ENCODE measurements at places on chromosomes 5 and 9.

GRCh38 chr5:116084287-116084691 is 536 bp upstream of the COMMD10 start:
- DNase-seq = no peak

- DNase-seq = no peak
Observed at GRCh38 chr5:111685969-111686368, 71.0 kb downstream of the NREP start.

DNA sequence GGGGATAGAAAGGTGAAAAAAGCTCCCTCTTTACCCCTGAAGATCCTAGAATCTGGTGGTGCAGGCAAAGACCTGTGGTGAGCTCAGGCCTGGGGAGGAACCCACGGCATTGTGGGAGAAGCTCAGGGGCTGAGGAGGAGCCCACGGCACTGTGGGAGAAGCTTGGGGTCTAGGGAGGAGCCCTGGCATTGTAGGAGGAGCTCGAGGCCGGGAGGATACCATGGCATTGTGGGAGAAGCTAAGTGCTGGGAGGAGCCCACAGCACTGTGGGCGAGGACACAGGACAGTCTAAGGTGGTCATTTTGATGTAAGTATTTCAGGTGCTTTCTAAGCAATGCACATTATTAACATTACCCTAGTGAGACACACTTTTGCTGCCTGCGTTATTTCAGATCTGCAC is 179.7 kb downstream of the HSD17B3 start:
- DNase-seq = no peak

GRCh38 chr5:74028406-74028805 is 402.4 kb downstream of the ARHGEF28 start:
- DNase-seq = no peak

DNA sequence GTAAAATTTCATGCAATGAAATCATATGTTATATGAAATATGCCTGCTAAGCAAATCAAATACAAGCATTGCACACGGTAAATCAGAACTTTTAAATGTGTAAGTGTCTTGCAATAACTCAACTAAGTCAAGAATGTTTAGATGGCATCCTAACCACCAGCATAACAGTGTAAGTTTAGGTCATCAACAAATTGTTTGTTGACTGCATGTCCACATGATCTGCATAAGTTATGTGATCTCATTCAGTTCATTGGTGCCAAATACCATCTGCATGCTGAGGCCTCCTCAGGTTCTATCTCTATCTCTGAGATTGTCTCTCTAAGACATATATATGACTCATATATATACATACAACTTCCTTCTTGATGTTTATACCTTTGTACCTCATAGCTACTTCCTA is 159.6 kb upstream of the STK32A start:
- no peak for DNase-seq

DNA sequence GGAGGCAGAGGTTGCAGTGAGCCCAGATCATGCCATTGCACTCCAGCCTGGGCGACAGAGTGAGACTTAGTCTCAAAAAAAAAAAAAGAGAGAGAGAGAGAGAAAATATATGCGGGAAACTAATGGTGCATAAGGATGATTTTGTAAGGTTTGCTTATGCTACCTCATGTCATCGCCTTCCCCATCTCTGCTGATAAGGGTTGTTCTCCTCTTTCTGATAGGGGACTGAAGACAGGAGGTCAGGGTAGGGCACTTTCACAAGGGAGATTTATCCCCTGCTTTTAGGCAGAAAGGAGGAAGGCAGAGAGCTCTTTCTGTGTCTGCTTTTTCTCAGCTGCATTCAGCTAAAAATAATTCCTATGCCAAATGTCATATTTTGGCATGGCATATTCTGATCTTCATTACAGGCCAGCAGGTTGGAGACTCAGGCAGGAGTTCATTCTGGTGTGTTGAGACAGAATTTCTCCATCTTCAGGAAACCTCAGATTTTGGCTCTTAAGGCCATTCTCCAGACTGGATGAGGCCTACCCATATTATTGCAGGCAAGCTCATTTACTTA is 220.2 kb downstream of the AUH start:
- DNase-seq = no peak

- no peak for DNase-seq
Observed at GRCh38 chr9:35446012-35446411, 43.9 kb upstream of the RUSC2 start.

DNA sequence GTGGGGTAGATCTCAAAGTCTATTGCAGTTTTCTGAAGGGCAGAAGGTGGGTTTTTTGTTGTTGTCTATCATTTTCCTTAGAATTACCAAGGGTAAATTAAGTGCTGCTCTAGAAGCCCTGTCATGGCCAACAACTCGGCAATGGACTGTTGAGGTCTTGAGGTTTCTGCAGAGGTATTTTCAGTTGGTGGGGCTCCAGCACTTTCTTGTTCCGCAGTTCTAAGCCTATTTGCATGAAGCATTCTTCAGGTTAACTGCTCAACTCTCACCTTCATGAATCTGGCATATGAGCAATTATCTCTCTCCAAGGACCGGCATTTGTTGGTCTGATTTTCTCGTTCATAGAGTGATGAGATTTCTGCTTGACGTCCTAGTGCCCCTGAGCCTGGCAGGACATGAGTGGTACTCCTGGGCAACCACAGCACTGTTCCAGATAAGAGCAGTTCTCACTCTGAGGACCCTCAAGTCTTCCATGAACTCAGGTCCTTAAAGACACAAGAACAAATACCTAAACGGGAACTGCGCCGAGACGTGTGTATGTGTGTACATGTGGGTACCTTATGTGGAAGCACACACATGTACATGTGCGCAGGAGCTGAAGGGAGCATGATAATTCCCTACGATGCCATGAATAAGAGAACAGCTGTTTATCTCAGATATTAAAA is 544.5 kb downstream of the CSNK1G3 start:
- DNase-seq = no peak

- no peak for DNase-seq
Observed at GRCh38 chr5:33362915-33363314, 77.8 kb upstream of the TARS1 start.

DNA sequence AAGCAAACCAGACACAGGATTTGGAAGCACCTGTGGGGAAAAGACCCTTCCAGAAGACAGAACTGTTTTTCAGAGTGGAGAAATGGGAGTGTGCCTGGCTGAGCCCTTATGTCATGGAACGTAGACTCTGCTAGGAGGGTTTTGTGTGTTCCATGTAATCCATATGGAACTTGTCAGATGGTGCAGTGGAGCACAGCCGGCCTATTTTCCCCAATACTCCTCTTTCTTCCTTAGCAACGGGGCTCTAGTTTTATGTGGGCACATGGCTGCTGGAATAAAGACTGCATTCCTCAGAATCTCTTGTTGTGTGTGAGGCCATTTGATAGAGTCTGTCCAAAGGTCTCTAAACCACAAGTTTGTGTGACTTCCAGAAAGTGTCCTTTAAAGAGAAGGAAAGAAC is 284.0 kb downstream of the DRD1 start:
- DNase-seq = no peak

DNA sequence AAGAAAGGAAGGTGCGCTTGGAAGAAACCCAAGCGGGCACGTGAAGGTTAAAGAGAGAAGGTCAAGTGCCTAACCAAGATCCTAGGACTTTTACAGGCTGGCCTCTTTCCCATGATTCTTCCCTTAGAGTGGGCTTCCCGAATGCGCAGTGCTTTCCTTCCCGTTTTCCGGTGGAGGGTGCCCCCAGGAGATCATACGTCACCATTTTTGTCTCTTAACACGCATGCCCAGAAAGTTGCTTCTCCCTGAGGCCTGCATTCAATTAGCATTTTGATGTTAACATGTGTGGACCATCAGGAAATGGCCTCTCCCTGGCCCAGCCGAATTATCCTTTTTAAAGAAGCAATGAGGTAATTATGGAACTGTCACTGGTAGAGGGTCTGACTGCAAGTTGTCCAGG is 1.9 kb upstream of the RUSC2 start:
- no peak for DNase-seq

DNA sequence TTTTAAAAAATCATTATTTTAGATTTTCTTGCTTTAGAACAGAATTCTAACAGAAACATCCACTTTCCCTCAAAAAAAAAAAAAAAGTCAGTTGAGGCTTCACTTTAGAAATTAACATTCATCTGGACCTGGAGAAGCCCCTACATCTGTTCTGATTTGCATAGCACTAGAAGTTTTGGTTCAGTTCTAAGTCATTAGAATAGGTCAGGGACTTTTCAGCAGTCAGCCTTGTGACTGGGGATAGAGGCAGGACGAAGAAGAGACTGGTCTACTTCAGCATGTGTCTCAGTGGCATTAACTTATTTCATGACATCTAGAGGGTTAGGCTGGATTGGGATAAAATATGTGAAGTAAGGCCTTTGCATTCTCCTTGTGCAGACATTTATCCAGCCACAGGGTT is 215.8 kb upstream of the DAB2 start:
- DNase-seq = no peak

DNA sequence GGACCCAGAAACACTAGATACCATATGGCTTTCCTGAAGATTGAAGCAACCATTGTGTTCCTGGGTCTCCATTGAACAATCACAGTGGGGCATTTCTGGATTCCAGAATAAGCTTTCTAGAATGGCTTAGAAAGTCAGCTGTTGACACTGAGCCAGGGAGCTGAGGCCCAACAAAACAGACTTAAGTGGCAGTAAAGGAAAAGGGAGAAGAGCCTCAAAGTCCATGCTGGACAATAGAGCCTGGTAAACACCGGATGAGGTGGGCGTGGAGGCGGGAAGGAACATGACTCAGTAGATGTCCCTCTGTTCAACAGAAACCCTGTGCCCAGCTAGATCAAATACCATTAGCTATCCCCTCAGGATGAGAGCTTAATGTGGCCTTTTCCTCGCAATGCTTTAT is 14.8 kb downstream of the SPARC start:
- DNase-seq = no peak

- no peak for DNase-seq
Observed at GRCh38 chr9:34413231-34413852, 36.6 kb upstream of the MYORG start.

GRCh38 chr5:79689541-79690466 is at the start of gene CMYA5:
Gene CMYA5, plus strand, starts transcription at chr5:79689836. Its CDS starts 72 bp downstream, at chr5:79689908.
- no peak for DNase-seq

GRCh38 chr9:73805111-73805510 is 653.4 kb downstream of the ANXA1 start:
- DNase-seq = no peak

- DNase-seq = no peak
Observed at GRCh38 chr5:6873359-6873758, 160.1 kb downstream of the TENT4A start.

GRCh38 chr5:35316611-35317274 is 86.5 kb upstream of the PRLR start:
- DNase-seq = no peak

DNA sequence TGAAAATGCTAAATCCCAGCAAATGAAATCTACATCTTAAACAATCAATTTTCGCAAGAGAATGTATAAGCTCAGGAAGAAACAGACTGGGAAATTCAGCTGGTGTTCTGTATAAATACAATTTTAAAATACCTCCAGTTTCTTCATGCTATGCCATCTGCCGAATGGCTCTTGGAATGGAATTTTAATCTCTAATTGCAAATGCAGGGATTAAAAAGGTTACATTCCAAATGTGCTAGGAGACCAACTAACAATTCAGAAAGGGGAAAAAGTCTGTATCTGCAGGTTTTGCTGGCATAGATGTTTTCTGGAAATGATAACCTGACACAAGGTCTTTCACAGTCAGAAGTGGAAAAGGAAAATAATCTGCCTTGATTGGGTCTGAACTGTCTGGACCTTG is 379.7 kb downstream of the MAT2B start:
- DNase-seq = no peak

- DNase-seq = no peak
Observed at GRCh38 chr9:36762958-36763357, 190.3 kb downstream of the MELK start.

DNA sequence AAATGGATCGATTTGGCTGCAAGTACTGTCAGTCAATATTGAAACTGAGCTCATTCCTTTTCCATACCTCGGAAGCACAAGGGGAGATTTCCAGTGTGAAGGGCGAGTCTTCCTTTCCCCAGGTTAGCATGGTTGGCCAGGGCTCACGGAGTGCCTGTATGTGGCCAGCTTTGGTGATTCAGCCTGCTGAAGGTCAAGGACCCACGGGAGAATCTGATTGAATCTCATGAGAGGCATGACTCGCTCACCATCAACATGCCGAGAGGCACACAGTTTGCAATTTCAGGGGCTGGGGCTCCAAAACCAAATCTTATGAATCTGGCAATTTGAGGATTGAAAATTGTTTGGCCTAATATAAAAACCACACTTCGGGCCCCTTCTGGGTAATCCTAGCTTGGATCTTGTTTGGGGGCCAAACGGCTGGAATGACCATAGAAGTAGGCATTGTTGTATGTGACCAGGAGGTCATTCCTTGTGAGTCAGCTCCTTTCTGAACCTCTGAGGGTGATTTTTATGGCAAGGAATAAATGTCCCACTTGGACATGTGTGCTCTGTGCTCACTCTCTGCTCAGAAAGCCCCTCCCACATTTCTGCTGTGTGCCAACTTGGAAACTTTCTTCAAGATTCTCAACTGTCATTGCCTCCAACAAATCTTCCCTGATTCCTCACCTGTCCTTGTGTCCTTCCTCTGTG is 69.8 kb downstream of the DOCK2 start:
- DNase-seq = no peak

- DNase-seq = no peak
Observed at GRCh38 chr9:134258828-134259546, 67.3 kb upstream of the RXRA start.

GRCh38 chr5:43150075-43150474 is 29.4 kb downstream of the ZNF131 start:
- DNase-seq = no peak

GRCh38 chr5:173114536-173114935 is 29.8 kb upstream of the BNIP1 start:
- no peak for DNase-seq

DNA sequence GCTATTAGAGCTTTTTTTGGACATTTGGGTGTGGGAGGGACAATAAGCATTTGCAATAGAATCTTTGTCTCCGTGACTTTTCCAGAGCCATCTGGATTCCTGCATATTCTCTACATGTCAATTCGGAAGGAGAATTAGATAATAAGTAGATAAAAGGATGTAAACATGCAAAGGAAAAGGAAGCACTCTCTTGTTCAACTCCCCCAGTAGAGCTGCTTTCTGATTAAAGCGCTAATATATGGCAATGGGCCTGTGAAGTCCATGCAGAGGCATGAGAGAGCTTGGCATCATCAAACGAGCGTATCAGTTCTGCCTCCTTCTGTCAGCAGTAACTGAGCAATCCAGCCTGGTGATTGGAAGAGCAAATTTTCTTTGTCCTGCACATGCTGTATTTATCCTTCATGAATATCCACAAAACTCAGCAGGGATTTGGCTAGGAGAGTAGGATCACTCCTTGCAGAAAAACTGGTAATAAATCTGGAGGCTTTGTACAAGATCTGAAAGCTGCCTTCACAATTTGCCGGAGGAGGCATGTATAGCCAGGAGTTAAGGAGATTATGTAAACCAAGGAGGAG is 1752.9 kb downstream of the MAT2B start:
- DNase-seq = no peak

GRCh38 chr5:173775261-173776197 is 112.6 kb upstream of the CPEB4 start:
- DNase-seq = no peak

- DNase-seq = no peak
Observed at GRCh38 chr9:70053864-70054263, 10.2 kb downstream of the MAMDC2 start.

GRCh38 chr5:68259700-68260099 is 44.1 kb downstream of the PIK3R1 start:
- DNase-seq = no peak

All from amygdala (tissue), 56 donors.